ENCODE measurements at places on chromosomes 1 and 21.

DNA sequence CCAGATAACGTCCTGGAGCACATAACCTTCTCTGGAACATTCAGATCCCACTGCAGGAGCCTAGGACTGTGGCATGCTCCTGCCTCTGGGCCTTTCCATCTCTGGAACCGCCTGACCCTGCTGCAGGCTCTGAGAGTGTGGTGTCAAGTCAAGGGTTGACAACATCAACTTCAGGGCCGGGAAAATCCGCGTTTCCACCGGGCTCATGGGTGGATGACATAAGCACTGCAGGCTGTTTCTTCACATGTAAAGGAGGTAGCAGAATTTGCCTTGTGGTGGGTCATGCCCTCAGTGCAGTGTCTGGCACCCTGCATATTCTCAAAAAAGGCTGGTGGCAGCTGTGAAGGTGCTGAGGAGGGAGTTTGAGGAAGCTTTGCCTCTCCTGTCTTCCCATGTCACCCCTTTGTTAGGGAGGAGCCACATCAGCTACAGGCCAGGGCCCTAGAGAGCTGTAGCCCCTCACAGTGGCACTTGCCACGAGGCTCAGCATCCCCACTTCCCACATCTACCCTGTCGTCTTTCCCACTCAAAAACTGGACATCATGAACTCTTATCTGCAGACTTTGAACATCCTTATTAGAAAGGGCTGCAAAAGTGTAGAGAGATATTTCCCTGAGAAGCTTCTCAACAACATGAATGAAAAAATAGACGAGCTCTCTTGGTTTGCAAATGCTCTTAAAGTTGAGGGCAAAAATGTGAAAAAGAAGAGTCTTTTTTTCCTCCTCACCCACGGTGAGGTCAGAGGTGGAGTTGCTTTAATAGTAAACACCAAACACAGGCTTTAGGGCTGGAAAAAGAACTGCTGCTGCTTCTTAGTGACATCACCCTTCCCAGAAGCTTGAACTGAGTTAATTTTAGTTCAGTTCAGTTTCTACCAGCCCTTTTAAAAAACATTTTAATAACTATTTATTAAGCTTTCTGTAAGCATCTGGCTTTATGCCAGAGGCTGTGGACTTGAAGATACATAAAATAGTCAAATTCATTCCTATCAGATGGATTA is 121.3 kb downstream of the HUNK start:
- no peak for DNase-seq

GRCh38 chr1:46562498-46562897 is 11.1 kb upstream of the KNCN start:
- DNase-seq, result no peak

DNA sequence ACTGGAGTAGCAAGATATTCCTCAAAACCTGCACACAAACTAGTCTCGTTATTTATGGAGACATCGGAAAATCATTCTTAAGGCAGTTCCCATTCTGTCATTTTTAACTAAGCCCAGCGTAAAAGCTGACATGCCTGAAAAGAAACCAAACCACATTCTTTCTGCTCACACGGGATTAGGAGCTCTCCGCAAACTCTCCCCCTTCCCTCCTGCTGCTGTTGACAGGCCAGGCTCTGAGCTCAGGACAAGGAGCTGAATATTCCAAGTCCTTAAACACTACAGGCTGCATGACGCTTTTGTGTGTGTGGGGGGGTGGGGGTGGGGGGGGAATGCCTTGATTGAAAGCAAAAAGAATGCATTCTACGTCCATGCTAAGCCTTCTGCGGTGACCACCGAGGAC is 5.2 kb downstream of the OLIG1 start:
- DNase-seq, result peak; percentile 6

DNA sequence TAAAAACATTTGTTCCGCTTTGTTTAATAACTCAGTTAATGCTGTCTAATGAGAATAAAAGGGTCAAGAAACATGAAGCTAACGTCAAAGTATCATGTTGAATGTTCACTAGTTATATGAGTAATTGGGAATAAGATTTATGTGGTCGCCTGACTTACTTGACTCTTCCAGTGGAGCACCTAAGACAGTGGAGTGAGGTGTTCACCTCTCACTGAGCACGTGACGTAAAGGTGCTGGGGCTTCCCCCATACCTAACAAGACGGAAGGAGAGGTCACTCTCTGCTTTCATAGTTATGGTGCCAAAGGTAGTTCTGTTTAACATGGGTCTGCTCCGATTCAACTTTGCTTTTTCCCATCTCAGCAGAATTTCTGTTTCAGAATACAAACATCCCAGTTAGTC is 686 bp downstream of the KMO start:
- DNase-seq, result no peak

DNA sequence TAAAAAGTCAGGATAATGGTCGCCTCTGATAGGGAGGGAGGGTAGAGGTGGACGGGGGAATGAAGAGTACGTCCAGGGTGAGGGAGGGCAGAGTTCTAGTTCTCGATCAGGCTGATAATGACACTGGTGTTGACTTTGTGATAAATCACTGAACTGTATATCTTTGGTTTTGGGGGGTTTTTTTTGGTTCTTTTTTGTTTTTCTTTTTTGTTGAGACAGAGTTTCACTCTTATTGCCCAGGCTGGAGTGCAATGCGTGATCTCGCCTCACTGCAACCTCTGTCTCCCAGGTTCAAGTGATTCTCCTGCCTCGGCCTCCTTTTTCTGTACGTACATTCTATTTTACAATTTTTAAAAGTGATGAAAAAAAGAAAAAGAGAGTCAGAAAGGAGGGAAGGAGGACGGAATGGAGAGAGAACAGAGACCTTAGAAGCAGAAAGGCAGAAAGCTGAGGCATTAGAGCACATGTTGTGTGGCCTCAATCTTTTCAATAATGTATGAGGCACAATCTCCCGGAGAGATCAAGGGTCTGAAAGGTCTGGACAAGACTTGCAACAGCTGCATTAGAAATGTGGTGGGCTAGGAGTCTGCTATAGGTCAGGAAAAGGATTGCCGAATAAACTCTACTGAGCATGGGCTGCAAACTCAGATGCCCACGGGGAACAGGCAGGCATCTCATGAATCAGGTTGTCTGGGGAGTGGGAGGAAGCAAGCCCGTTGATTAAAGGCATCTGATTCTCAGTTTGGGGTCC is 174.8 kb downstream of the TOMM20 start:
- no peak for DNase-seq

GRCh38 chr1:11730429-11730891 is 5.5 kb upstream of the AGTRAP start:
- DNase-seq, result peak; percentile 53

GRCh38 chr21:18937337-18937736 is 533.8 kb upstream of the TMPRSS15 start:
- no peak for DNase-seq

- peak; percentile 32 for DNase-seq
Measured at GRCh38 chr1:172112576-172112975, 271.3 kb downstream of the DNM3 start.

GRCh38 chr21:32096411-32096810 is 182.4 kb downstream of the MIS18A start:
- no peak for DNase-seq

GRCh38 chr1:229158341-229158921 is 112.5 kb upstream of the RAB4A start:
- DNase-seq, result no peak

DNA sequence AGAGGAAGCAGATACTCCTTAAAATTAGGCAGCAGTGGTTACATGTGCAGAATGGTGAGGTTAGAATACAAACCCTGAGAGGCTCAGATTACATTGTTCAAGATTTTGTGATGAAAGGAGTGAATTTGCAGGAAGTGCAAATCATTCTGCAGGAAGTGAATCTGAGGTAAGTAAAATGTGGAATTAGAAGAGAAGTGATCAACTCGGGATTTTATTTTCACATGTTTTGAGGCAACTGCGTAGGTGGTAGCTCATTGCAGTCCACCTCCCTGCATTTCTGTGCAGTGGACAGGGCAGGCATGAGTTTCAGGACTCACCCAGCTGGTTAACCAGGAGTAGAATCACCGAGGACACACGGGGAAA is 2.1 kb upstream of the PLA2G2C start:
- no peak for DNase-seq

DNA sequence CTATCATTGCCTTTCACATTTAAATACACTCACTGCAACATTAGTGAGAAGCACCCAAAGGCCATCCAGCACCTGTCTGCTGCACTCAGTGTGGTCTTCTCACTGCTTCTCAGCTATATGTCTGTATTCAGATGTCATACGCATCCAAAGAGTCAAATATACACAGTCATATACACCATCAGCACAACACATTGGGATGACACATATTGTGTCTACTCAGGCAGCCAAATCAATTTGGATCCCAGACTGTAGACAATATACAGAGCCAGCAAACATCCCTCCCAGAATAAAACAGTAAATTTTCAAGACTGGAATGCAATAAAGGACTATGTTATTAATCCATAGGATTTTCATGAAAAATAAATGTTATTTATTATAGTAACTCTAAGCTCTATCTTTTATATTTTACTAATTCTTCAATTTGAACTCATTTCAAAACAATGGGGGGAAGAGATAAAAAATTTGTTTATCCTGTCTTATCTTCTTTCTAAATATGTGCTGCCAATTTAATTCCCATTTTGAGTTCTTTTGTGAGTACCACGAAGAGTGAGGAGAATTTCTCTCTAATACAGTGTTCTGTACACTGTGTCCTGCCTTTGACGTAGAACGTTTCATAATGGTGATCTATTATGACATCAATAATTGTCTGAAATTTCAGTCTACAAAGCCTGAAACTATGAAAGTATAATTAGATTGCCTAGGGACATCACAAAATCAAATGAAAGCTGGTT is 602.2 kb upstream of the CXADR start:
- no peak for DNase-seq

Data from epithelial cell of esophagus (primary cell).